ENCODE measurements at places on chromosomes 2 and 18. TPM values are rescaled to one million over a fixed set of nuclear protein-coding genes. Genes with fewer than 3 reads are reported as not detected.

The PRLH gene
- total RNA-seq = not detected

The NYAP2 gene
- not detected for total RNA-seq

The PTPN2 gene
- total RNA-seq = 23.4 TPM

The PLB1 gene
- total RNA-seq = 0.47 TPM

The ACVR1 gene
- 44.8 TPM for total RNA-seq

The ZBTB7C gene
- not detected for total RNA-seq

DNA sequence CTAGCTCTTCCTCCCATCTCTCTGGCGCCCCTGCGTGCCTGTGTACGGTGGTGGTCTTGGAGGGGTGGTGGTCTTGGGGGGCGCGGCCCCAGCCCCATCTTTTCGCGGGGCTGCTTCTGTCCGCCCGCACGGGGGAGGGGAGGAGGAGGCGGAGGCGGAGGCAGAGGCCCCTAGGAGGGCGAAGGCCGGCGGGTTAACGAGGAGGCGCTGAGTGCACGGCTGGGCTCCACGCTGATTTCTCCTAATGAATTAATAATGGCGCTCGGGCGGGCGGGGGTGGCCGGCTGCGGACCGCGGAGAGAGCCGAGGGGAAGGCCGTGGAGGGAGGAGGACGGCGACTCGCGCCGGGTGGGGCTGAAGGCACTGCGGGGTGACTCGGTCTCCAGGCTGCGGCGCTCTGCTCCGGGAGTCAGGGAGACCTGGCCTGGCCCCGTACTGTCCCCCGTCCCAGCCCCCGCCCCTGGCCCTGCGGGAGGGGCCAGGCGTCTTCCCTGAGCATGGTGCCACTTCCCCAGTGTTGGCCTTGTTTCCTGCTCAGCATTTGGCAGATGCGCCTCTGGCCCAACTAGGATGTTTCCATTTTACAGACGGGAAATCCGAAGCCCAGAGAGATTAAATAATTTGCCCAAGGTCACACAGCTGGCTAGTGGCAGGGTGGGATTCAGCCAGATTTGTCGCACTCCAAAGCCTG is 6.0 kb downstream of the GAREM2 start:
- peaks cover 14% of the 10 kb centered on the region for H3K27me3 ChIP-seq
- no peaks in the 10 kb centered on the region for H3K36me3 ChIP-seq
- H3K27ac ChIP-seq = no peak overlapping the region
- H3K4me1 ChIP-seq = no peaks in the 10 kb centered on the region

DNA sequence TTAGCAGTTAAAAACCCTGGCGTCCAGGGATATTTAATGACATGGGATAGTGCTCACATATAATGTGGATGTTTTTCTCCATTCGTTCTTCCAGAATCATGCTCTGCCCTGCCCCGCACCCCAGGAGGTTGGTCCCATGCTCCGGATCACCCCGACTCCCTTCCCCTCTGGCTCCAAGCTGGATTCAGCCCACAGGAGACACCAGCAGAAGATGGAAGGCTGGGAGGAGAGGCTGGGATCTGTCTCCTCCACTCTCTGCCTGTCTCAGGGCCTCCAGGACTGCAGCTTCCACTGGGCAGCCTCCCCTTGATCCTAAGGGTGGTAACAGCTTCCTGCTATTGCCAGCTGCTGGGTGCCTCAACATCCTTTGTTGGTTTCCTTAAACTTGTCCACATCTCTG is 24.5 kb downstream of the TMEM177 start:
- H3K27me3 ChIP-seq = peaks cover 18% of the 10 kb centered on the region
- no peaks in the 10 kb centered on the region for H3K36me3 ChIP-seq
- no peak for DNase-seq

- H3K36me3 ChIP-seq = no peaks in the 10 kb centered on the region
- no peak overlapping the region for H3K27ac ChIP-seq
- no peak for DNase-seq
- peak overlapping the region; percentile 24 for H3K4me3 ChIP-seq
- peaks cover 27% of the 10 kb centered on the region for H3K4me1 ChIP-seq
Observed at GRCh38 chr18:1017227-1018058, 112.8 kb downstream of the ADCYAP1 start.

DNA sequence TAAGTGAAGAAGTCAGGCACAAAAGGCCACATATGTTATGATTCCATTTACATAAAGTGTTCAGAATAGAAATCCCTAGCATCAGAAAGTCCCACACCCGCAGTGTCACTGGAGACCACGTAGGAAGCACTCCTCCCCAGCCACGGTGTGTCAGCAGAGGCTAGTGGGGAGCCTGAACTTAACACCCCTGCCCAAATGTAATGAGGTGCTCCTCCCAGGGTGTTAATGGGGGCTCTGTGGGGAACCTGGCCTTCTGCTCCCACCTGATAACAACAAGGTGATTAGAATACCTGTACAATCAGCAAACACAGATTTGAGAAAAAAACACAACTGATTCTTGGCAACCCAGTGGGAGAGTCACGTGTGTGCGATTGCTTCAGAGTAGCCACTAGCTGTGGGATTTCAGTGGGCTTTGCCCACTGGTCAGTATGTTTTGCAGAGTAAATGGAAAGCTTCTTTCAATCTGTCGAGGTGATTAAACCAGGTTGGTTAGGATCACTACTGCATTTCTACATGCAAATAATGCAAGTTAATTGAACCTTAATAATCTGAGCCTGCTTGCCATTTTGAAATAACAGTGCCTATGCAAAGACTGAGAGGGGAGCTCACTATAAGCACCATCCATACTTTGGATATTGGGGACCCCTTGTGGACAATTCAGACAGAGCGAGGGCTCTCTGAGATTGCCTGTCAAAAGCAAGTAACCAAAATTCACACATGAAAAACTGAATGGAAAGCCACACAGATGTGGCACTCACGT is 20.6 kb upstream of the ATRAID start:
- no peak overlapping the region for H3K27ac ChIP-seq
- DNase-seq = peak; percentile 58
- H3K36me3 ChIP-seq = no peaks in the 10 kb centered on the region
- peaks cover 12% of the 10 kb centered on the region for H3K27me3 ChIP-seq
- H3K4me3 ChIP-seq = no peak overlapping the region
- no peaks in the 10 kb centered on the region for H3K4me1 ChIP-seq

- H3K36me3 ChIP-seq = no peaks in the 10 kb centered on the region
- no peaks in the 10 kb centered on the region for H3K27me3 ChIP-seq
- no peak overlapping the region for H3K27ac ChIP-seq
Observed at GRCh38 chr2:33859811-33860461, 260.8 kb upstream of the FAM98A start.

- peaks cover 11% of the 10 kb centered on the region for H3K4me1 ChIP-seq
- no peak overlapping the region for H3K27ac ChIP-seq
- no peaks in the 10 kb centered on the region for H3K27me3 ChIP-seq
- peaks cover 12% of the 10 kb centered on the region for H3K36me3 ChIP-seq
- no peak overlapping the region for H3K4me3 ChIP-seq
- no peak for DNase-seq
Observed at GRCh38 chr2:218698885-218699284, 11.8 kb upstream of the TTLL4 start.

DNA sequence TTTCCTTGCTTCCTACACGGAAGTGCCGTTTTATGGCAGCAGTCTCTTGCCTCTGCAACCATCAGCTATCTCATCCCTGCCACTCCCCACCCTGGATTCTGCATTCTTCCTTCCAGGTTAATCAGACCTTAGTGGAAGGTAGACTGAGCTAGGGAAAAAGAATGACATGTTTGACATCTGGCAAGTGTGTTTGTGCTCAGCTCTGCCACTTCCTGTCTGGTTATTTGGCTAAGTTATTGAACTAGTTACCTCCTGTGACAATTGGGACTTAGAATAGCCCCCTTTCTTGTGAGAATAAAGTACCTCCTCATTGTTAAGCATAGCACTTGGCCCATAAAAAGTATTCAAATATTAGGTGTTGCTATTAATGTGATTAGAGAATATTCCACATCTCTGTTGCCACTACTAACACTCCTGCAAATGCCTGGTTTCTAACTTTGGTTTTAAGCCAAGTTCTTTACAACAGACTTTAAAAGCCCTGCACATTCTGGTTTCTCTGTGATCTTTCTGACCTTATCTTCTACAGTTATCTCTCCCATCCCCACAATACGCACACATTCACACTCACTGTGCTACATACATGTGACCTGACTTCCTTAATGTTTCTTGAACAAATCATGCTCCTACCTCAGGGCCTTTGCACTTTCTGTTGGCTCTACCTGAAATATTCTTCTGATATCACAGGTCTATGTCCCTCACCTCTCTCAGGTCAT is 10.8 kb upstream of the MAPRE2 start:
- no peak overlapping the region for H3K4me3 ChIP-seq
- DNase-seq = no peak

- no peak overlapping the region for H3K4me3 ChIP-seq
- no peak for DNase-seq
- H3K4me1 ChIP-seq = peaks cover 28% of the 10 kb centered on the region
- no peaks in the 10 kb centered on the region for H3K27me3 ChIP-seq
- peak overlapping the region; percentile 20 for H3K27ac ChIP-seq
Observed at GRCh38 chr2:110126086-110126773, 10.6 kb upstream of the MALL start.

GRCh38 chr2:236610991-236611821 is 41.6 kb downstream of the ACKR3 start:
- H3K27me3 ChIP-seq = peaks cover 12% of the 10 kb centered on the region
- H3K27ac ChIP-seq = no peak overlapping the region
- peaks cover 6% of the 10 kb centered on the region for H3K36me3 ChIP-seq
- DNase-seq = peak; percentile 42
- H3K4me3 ChIP-seq = no peak overlapping the region

GRCh38 chr2:109331081-109331480 is 202.1 kb downstream of the SH3RF3 start:
- peaks cover 84% of the 10 kb centered on the region for H3K4me1 ChIP-seq
- H3K4me3 ChIP-seq = no peak overlapping the region
- H3K27me3 ChIP-seq = no peaks in the 10 kb centered on the region
- peaks cover 30% of the 10 kb centered on the region for H3K36me3 ChIP-seq
- no peak for DNase-seq
- H3K27ac ChIP-seq = no peak overlapping the region

DNA sequence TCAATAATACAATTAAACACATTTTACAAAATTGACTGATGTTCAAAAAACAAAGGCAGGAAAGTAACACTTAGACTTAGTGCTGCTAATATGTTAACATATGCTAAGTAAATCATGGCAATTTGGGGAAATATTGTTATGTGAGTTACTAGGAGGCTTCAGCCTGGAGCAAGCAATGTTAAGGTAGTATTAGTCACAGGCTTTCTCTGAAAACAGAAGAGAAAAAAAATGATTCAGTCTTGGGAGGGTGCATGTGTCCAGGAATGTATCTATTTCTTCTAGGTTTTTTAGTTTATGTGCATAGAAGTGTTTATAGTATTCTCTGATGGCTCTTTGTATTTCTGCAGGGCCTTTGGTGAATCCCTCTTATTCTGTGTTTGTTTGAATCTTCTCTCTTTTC is 345.8 kb upstream of the TFPI start:
- no peak overlapping the region for H3K4me3 ChIP-seq
- no peaks in the 10 kb centered on the region for H3K4me1 ChIP-seq
- DNase-seq = peak; percentile 30
- H3K27ac ChIP-seq = no peak overlapping the region
- peaks cover 4% of the 10 kb centered on the region for H3K27me3 ChIP-seq

- H3K27ac ChIP-seq = no peak overlapping the region
- H3K4me1 ChIP-seq = no peaks in the 10 kb centered on the region
- no peak overlapping the region for H3K4me3 ChIP-seq
- H3K36me3 ChIP-seq = no peaks in the 10 kb centered on the region
- DNase-seq = no peak
Observed at GRCh38 chr18:44062345-44062744, 618.3 kb upstream of the SETBP1 start.

DNA sequence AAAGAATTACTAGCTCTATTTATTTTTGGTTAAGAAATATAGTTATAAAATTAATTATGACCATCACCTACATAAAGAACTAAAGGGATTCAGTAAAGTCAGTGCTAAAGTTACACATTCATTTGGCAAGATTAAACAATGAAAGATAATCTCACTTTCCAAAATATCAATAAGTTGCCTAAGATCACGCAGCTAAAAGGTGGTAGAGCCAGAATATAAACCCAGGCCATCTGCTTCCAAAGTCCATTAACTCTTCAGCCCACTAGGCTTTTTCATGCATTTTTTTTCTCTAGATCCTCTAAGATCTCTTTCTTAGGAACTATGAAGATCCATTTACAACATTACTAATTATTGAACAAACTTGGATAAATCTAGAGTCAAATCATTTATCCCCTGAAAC is 66.6 kb upstream of the RND3 start:
- H3K4me3 ChIP-seq = no peak overlapping the region
- H3K4me1 ChIP-seq = peaks cover 39% of the 10 kb centered on the region
- no peak for DNase-seq
- H3K27me3 ChIP-seq = no peaks in the 10 kb centered on the region

- H3K36me3 ChIP-seq = no peaks in the 10 kb centered on the region
- peaks cover 7% of the 10 kb centered on the region for H3K27me3 ChIP-seq
- no peak overlapping the region for H3K4me3 ChIP-seq
- peaks cover 21% of the 10 kb centered on the region for H3K4me1 ChIP-seq
Observed at GRCh38 chr18:44724105-44724778, 43.6 kb downstream of the SETBP1 start.

DNA sequence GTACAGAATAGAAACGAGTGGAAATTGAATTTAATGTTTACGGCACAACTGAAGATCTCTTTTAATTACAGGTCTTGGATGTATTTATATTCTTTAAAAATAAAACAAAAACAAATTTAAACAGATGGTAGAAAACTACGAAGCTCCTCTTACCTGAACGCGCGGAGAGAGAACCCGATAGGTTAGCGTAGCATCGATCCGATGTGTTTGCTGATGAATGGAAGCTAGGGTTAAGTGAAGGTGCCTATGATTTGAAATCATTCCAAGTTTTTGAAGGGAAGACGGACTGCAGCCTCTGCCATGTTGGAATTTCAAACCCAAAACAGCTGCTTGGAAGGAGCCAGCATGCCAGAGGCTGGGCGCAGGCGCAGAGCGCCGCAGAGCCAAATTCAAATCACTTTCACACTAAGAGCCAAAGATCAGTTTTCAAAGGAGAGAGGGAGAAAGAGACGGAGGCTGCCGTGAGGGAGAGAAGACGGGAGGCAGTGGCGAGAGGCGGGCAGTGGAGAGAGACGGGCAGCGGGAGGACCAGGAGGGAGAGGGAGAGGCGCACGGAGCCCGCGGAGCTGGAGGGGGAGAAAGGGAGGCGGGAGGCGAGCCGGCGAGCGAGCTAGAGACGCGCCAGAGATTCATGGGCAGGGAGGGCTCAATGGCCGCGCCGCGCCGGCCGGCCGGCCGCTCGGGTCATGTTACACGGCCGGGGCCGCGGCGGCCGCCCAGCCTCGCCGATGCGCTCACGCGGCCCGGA is at the start of gene FIGN:
TSS of gene FIGN (minus strand) at position 324 of the 748 bp plus-strand sequence. CDS start 1,081 bp downstream, outside the sequence.
- peak within 1 kb of the TSS; percentile 81 for H3K27ac ChIP-seq
- peak within 1 kb of the TSS; percentile 89 for H3K4me3 ChIP-seq
- no peaks in the 10 kb centered on the region for H3K36me3 ChIP-seq

All from HFFc6 (cell line).